ENCODE measurements at places on chromosomes 3 and 15.

GRCh38 chr3:2099779-2100191 is 1.1 kb downstream of the CNTN4 start:
- DNase-seq = no peak

- no peak for DNase-seq
These were observed 43.0 kb upstream of the LRTM1 start for GRCh38 chr3:54970895-54971294.

GRCh38 chr3:56519641-56520040 is 37.3 kb upstream of the CCDC66 start:
- DNase-seq = no peak

GRCh38 chr3:11641316-11641682 is 2.4 kb downstream of the VGLL4 start:
- no peak for DNase-seq

- peak; percentile 64 for DNase-seq
These were observed 83.1 kb downstream of the DNAJB8 start for GRCh38 chr3:128383316-128384235.

- no peak for DNase-seq
These were observed 70.7 kb downstream of the TNIK start for GRCh38 chr3:171389491-171389890.

- peak; percentile 78 for DNase-seq
These were observed at the start of gene POLQ for GRCh38 chr3:121545574-121546455. Gene POLQ, minus strand, starts transcription at chr3:121545988. Its CDS starts 111 bp downstream, at chr3:121545877.

DNA sequence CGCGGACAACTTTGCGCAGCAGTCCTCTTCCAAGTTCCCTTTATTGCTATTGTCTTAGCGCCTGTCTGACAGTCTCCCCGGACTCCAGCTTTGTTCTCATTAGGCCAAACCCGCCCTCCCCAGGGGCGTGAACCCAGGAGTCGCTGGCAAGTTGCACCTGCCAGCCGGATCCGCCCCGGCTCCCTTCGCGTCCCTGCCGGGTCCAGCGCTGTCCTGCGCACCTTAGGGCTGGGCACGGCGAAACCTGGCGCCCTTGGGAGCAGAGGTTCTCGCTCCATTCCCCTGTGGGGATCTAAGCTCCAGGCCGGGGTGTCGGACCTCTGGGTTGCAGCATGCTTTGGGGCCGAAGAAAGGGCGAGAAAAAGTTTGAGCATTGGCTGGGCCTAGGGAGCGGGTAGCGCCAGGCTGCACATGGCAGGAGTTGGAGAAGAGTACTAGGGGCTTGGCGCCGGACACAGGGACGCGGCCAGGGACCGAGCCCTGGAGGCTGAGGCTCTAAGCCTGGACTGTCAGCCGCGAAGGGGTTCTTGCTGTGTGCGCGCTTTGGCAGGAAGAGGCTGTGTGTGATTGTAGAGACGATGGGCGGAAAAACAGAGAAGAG is 335.1 kb upstream of the THRB start:
- no peak for DNase-seq

- no peak for DNase-seq
These were observed 3.7 kb downstream of the NR1D2 start for GRCh38 chr3:23948761-23949160.

DNA sequence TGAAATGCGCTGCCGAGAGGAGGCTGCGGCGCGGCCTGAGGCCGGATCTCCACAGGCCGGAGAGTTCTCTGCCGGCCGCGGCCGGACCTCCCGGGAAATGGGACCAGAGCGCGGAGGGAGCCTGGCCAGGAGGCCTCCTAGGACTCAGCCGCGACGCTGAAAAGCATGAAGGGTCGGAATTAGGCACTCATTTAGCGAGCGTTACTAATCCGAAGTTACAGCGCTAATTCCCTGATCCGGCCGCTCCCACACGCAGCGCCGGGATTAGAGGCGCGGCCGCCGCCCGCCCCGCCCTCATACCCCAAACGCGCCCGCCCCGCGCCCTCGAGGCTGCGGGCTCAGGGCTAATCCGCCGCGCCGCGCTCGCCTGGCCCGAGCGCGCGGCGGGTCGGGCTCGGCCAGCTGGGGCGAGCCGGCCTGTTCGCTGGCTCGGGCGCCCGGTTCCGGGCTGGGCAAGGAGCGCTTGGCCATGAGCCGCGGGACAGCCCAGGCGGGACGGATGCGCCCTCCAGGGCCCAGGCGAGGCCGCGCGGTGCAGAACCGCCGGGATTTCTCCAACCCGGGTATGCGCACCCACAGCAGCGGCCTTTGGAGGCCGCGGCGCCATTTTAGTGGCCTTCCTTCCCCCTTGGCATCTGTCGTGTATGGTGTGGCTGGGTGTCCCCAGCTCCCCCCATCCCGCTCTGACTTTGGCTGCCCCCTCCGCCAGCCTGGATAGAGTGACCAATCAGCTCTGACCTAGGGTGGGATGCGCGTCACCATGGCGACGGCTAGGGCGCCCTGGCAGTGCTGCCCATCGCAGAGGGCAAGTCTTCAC is 36.8 kb upstream of the POLG start:
- no peak for DNase-seq

DNA sequence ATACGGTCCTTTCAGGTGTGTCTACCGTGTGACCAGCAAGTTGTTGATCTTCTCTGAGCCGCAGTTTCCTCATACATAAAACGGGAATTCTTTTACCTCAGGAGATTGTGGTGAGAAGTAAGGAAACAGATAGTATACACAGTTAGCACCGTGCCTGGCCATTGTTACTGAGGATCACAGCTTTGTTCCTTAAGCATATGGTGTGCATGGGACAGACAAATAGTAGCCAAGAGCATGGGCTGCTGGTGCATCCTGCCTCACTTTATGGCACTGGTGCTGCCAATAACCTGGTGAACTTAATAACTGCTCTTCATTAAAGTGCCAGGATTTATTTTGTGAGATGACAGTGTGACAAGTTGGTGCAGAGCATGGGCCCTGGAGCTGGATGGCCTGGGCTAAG is 86.3 kb downstream of the PDCD6IP start:
- no peak for DNase-seq

DNA sequence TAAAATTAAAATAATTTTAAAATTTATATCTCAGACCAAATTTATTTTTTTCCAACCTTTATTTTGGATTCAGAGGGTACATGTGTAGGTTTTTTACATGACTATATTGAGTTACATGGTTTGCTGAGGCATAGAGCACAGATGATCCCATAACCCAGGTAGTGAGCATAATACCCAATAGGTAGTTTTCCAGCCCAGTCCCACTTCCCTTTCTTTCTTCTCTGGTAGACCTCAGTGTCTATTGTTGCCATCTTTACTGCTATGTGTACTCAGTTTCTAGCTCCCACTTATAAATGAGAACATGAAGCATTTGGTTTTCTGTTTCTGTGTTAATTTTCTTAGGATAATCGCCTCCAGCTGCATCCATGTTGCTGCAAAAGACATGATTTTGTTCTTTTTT is 338.1 kb downstream of the EFHB start:
- no peak for DNase-seq

DNA sequence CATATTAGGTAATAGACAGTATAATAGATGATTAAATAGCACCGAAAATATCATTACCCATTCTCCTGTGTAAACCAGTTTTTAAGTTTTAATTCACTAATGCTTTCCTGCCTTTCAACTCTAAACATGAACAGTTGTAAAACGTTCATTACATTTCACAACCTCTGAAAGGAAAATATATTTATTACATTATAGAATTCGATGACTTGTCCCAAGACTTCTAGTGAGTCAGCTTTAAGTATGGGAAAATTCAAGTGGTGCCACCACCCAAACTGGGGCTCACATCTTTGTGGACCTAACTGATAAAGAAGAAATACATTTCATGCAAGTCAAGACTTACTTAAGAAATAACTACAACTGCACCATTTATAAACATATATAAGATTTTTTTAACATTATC is 2.0 kb downstream of the TRIM59 start:
- no peak for DNase-seq

- DNase-seq = no peak
These were observed 635.6 kb upstream of the ALCAM start for GRCh38 chr3:104731074-104731473.

GRCh38 chr15:60152386-60152785 is 148.3 kb downstream of the FOXB1 start:
- DNase-seq = no peak

DNA sequence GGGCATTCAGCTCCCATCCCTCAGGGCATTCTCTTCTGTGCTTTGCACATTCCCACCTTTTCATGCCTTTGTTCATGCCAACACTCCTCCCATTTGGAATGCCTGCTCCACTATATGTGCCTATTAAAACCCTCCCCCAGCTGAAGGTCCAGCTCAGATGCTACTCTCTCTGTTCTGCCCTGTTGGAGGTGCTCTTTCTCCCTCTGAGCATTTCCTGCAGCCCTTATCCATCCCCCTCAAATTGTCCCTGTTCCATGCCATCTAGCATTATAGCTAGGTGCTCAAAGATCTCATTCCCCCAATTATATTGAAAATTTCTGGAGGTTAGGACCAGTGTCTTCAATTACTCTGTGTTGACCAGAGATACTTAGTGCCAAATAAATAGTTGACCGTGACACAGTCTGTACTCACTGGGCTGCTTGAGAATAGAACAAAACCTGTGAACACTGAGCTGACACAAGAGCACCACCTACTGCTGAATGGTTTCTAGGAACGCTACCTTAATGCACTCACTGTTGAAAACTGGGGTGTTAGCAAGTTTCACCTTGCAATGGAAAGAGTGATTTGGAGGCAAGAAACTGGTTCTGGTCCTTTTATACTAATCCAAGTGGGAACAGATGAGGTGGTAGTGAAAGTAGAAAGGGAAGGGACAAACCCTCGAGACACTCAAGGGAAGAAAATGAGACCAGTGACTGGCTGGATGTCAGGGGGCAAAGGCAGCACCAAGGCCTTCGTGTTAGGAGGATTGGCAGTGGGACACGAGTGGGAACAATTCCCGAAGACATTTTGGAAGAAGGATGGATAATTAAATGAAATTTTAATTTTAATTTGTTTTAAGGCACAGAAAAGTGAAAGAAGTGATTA is 289.8 kb upstream of the ROPN1 start:
- no peak for DNase-seq

DNA sequence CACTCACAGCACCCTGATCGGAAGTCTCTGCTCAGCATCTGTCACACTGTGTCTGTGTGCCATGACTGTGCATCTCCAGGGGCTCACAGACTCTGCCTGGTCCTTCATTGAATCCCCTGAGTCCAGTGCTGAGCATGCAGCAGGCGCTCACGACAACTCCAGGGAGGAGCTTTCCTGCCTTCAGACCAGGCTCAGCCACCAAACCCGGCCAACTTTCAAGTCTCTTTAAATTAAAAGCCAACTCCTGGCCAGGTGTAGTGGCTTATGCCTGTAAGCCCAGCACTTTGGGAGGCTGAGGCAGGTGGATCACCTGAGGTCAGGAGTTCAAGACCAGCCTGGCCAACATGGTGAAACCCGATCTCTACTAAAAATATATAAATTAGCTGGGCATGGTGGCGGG is 24.2 kb downstream of the GRAMD2A start:
- no peak for DNase-seq

GRCh38 chr3:195416795-195417194 is 26.0 kb downstream of the ACAP2 start:
- no peak for DNase-seq

DNA sequence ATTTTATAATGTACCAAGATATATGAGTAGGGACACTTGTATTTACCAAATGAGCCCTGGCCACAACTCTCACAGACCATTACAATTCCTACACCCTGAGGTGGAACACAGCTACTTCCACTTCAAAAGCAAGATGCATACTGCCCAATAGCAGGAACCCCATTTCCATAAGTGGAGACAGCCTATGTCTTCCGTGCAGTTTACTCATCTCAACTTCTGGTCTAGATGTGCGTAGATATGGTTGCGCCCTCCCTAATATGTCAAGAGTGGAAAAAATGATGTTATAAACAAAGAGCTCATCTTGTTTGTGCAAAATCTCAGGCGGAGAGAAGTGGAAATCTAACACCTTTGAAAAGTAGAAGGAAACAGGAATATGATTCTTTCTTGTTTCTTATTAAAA is 44.6 kb downstream of the RAB27A start:
- no peak for DNase-seq

- no peak for DNase-seq
These were observed 75.7 kb downstream of the GAP43 start for GRCh38 chr3:115698851-115699591.

DNA sequence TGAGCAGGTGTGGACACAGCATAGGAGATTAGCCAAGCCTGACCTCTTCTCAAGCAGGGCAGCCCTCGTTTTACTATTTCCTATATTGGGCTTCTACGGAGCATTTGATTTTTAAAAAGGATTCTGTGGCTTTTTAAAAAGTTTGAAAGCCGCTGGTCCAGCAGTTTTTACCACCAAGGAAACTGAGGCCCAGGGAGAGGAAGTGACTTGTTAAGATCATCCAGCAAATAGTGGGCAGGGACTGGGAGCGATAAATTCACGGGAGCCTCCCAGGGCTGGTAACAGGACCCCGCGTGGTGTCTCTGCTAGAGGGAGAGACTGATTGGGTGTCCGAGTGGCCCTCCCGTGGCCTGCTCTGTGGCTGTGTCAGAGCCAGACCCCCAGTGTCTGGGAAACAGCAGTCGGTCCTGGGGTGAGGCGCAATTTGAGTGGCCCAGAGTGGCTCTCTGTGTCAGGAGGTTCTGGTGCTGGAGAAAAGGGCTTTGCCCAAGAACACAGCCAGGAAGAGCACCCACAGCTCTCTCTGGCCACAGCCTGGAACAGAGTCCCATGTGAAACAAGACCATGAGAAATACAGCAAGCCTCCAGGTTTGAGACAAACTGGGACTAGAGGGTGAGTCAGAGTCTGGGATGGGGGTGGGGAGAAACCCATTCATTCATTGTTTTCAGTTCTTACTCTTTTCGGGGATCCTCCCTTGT is 4.2 kb downstream of the FURIN start:
- no peak for DNase-seq

- DNase-seq = no peak
These were observed 616.0 kb downstream of the MCTP2 start for GRCh38 chr15:94847325-94847724.

GRCh38 chr3:160448845-160449635 is 546 bp downstream of the TRIM59 start:
- no peak for DNase-seq

- no peak for DNase-seq
These were observed 225.9 kb upstream of the GAP43 start for GRCh38 chr3:115397433-115397832.

GRCh38 chr3:61892891-61893290 is 331.5 kb downstream of the PTPRG start:
- DNase-seq = no peak

DNA sequence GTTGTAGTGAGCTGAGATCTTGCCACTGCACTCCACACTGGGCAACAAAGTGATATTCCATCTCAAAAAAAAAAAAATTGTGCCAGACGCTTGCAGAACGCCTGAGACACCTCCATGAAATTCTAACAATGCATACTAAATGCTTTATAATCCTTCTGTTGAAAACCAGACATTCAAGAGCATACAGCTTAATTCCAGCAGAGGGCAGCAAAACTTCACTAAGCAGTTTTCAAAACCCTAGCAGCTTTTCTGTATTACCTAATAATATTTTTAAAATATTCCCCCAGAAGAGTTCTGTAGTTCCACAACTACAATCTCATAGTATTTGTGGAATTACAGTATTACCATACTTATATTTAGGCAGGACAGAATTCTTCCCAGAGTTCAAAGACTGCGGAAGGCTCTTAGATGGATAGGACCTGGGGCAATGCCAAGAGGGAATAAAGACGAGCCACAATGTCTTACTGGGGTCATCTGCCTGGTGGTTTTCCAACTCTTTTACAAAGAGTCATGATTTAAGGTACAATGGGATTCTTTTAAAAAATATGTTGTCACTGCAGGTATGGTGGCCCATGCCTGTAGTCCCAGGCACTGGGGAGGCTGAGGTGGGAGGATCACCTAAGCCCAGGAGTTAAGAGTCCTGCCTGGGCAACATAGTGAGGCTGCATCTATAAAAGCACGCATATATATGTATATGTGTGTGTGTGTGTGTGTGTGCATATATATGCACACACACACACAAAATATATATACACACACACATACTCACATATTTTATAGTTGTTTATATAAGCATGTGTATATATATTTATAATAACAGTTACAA is 19.6 kb upstream of the TASOR start:
- DNase-seq = no peak

All from stimulated activated CD8-positive, alpha-beta memory T cell treated with anti-CD3 and anti-CD28 coated beads, Interleukin-4, amount 100 ng/mL, for 24 hours (primary cell).